Uterus (tissue), 4 donors: ENCODE measurements at places on chromosomes 7 and 10. TPM values are rescaled to one million over a fixed set of nuclear protein-coding genes. Genes with fewer than 3 reads are reported as not detected.

The CPN1 gene
- total RNA-seq, result not detected

The CACNB2 gene
- total RNA-seq, result 33.0 TPM

The CTNNA3 gene
- 1.5 TPM for total RNA-seq

The EPO gene
- 1.1 TPM for total RNA-seq

The ANKRD16 gene
- 22.6 TPM for total RNA-seq

The TAS2R5 gene
- total RNA-seq, result 12.0 TPM

The AGBL3 gene
- total RNA-seq, result 9.3 TPM

The KLF14 gene
- total RNA-seq, result not detected

DNA sequence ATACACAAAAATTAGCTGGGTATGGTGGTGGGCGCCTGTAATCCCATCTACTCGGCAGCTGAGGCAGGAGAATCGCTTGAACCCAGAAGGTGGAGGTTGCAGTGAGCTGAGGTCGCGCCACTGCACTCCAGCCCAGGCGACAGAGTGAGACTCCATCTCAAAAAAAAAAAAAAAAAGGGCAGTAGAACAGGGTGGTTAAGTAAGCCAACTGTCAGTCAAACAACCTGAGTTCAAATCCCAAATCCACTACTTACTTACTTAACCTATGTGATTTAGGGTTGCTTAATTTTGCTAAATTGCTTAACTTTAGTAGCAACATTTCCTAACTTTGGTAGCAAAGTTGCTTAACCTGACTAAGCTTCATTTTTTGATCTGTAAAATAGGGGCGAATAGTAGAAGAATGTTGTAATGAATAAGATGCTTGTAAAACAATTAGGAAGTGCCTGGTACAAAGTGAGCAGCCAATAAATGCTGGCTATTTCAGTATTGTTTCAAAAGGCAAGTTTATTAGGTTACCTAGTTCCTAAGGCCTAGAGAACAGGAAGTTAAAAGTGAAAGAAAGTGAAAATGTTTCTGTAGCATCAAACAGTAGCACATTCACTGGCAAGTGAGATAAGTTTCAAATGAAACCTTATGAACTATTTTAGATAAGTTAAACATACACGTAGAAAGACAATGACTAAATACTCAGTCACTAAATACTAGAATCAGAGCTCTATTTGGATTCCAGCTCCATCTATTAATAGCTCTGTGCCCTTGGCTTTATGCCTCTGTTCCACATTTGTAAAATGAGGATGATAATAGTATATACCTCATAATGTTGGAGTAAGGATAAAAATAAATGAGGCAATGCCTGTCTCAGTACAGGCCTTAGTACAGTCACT, 64.3 kb downstream of the HOXA1 start:
- no peak overlapping the region for H3K27ac ChIP-seq
- no peak overlapping the region for H3K4me3 ChIP-seq
- no peaks in the 10 kb centered on the region for H3K4me1 ChIP-seq
- no peaks in the 10 kb centered on the region for H3K36me3 ChIP-seq

- H3K4me3 ChIP-seq, result no peak overlapping the region
- H3K27me3 ChIP-seq, result no peaks in the 10 kb centered on the region
- no peaks in the 10 kb centered on the region for H3K36me3 ChIP-seq
- H3K4me1 ChIP-seq, result no peaks in the 10 kb centered on the region
These were observed 44.8 kb upstream of the ORC5 start for GRCh38 chr7:104252409-104253134.

GRCh38 chr7:6359021-6359420, 86.6 kb upstream of the CYTH3 start:
- H3K4me1 ChIP-seq, result no peaks in the 10 kb centered on the region
- no peaks in the 10 kb centered on the region for H3K27me3 ChIP-seq
- no peak overlapping the region for H3K4me3 ChIP-seq
- no peak overlapping the region for H3K27ac ChIP-seq
- DNase-seq, result no peak

DNA sequence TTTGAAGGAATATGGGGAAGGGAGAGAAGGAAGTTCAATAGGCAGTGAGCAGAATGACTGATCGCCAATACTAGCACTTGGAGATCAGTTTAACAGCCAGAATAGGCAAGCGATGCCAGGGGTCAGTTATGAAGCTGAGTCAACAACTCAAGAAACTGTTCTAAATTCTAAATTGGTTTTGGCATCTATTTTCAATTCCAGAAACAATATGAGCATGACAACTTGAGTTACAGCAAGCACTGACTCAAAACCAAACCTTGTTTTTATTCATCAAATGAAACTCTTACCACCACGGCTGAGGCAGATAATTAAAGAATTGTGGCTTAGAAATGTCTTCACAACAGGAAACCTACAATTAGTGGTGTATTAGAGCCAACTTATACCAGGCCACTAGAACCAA, 180.5 kb upstream of the ASAH2 start:
- H3K4me3 ChIP-seq, result no peak overlapping the region
- H3K36me3 ChIP-seq, result no peaks in the 10 kb centered on the region

DNA sequence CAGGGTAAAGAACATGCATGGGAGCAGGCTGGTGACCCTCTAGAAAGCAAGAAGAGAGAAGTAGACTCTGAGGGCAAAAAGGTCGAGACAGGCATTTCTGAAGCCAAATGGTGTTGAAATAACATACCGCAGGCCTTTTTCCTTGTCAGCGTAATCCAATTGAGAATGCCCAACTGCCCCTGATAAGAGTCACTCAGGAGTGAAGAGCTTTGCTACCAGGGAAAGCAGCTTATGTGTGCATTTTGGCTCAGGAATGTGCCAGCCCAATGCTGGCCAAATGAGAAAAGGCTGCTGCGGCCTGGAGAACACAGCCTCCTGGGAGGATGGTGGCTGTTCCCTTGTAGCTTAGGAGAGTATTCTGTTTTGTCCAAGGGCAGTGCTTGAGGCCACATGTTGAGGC, 61.4 kb upstream of the NFKB2 start:
- no peak for DNase-seq
- H3K27ac ChIP-seq, result no peak overlapping the region
- no peaks in the 10 kb centered on the region for H3K36me3 ChIP-seq
- no peak overlapping the region for H3K4me3 ChIP-seq
- H3K27me3 ChIP-seq, result no peaks in the 10 kb centered on the region

DNA sequence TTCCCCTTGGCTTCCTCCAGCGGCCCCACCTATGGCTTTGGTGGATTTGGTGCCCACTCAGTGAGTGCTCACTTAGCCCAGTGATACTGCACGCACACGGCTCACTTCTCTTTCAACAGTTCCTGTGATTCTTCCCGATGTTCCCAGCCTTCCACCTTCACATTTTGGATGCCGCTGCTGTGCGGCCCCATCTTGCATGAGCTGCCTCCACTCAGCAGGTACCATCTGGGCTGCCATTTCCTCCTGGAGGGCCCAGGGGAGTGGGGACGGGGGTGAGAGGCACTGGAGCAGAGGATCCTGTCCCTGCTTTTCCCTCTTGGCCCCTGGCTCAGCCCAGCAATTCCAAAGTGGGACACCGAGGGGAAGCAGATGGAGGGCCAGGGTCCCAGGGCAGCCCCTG, 323.3 kb upstream of the ZNF32 start:
- no peaks in the 10 kb centered on the region for H3K27me3 ChIP-seq
- H3K36me3 ChIP-seq, result no peaks in the 10 kb centered on the region
- H3K4me1 ChIP-seq, result no peaks in the 10 kb centered on the region
- no peak overlapping the region for H3K27ac ChIP-seq
- no peak for DNase-seq

GRCh38 chr10:58818900-58819299, 306.2 kb downstream of the BICC1 start:
- no peaks in the 10 kb centered on the region for H3K36me3 ChIP-seq
- DNase-seq, result no peak
- no peak overlapping the region for H3K4me3 ChIP-seq
- H3K27me3 ChIP-seq, result no peaks in the 10 kb centered on the region
- H3K27ac ChIP-seq, result peak overlapping the region; percentile 25

- no peaks in the 10 kb centered on the region for H3K27me3 ChIP-seq
- no peak overlapping the region for H3K4me3 ChIP-seq
- H3K36me3 ChIP-seq, result no peaks in the 10 kb centered on the region
- no peak for DNase-seq
- no peak overlapping the region for H3K27ac ChIP-seq
- H3K4me1 ChIP-seq, result no peaks in the 10 kb centered on the region
These were observed 7.7 kb downstream of the INSIG1 start for GRCh38 chr7:155305231-155305904.

GRCh38 chr10:77074104-77074624, 563.4 kb downstream of the KCNMA1 start:
- peak overlapping the region; percentile 3 for H3K27ac ChIP-seq
- H3K4me1 ChIP-seq, result peaks cover 8% of the 10 kb centered on the region
- no peak overlapping the region for H3K4me3 ChIP-seq
- no peaks in the 10 kb centered on the region for H3K36me3 ChIP-seq
- H3K27me3 ChIP-seq, result no peaks in the 10 kb centered on the region
- DNase-seq, result no peak

DNA sequence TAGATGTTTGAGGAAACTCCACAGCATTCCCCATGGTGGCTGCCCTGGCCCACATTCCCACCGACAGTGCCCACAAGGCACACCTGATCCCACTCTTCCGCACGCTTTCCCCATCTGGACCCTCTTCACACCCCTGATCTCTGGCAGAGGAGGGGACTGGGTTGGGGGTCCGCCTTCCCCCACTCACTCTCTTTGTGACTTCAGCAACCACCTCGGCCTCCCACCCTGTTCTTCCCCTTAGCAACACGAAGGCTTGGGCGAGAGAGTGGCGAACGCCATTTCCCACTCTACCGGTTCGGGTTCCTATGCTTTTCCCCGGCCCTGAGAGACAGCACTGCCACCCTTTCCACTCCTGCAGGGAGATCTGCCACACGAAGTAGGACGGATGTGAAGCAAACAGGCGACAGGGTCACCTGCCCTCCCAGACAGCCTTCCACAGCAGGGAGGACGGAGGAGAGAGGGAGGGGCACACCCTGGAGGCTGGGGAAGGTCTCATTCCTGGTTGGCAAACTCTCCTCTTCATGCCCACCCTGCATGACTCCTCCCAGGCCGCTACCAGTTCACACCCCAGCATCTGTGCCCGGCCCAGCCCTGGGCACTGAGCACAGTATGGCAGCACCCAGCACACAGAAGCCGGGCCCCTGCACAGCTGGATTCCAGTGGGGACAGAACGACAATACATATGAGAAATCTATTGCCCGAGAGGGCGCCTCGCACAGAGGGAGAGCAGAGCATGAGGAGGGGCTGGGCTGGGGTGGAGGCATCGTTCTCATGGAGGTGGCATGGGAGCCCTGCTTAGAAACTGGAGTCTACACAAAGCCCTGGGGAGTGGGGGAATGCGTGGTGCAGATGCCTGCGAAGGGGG, 93.5 kb downstream of the PAXIP1 start:
- no peaks in the 10 kb centered on the region for H3K4me1 ChIP-seq
- no peak overlapping the region for H3K4me3 ChIP-seq
- DNase-seq, result no peak
- no peak overlapping the region for H3K27ac ChIP-seq

- H3K4me1 ChIP-seq, result no peaks in the 10 kb centered on the region
- DNase-seq, result no peak
- no peak overlapping the region for H3K4me3 ChIP-seq
These were observed 145.4 kb downstream of the LRRC4 start for GRCh38 chr7:127885843-127886242.

DNA sequence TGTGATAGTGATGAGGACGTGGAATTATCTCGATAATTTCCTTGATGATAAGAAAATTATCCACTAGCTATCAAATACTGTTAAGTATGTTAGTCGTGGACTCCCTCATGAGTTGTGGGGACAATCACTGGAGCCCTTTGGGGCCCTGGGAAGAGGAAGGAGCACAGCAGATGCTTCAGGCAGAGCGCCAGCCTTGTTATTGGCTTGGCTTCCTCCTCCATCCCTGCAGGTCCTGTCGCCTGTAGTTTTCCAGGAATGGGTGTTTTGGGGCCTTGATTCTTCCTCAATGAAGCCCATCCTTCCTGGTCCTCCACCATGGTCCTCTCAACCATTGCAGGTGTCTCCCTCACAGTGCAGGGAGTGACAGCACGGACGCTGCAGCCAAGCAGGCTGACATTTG, 32.5 kb upstream of the ZNF32 start:
- no peaks in the 10 kb centered on the region for H3K4me1 ChIP-seq
- no peaks in the 10 kb centered on the region for H3K36me3 ChIP-seq
- no peak for DNase-seq
- H3K4me3 ChIP-seq, result no peak overlapping the region
- no peak overlapping the region for H3K27ac ChIP-seq
- H3K27me3 ChIP-seq, result no peaks in the 10 kb centered on the region

GRCh38 chr10:102426803-102427287, 5.5 kb downstream of the CUEDC2 start:
- no peak for DNase-seq
- H3K27ac ChIP-seq, result no peak overlapping the region
- H3K4me1 ChIP-seq, result peaks cover 11% of the 10 kb centered on the region
